ENCODE measurements at places on chromosomes 6 and 20.

- DNase-seq, result no peak
These were observed 89.5 kb upstream of the MAP7 start for GRCh38 chr6:136639702-136640101.

DNA sequence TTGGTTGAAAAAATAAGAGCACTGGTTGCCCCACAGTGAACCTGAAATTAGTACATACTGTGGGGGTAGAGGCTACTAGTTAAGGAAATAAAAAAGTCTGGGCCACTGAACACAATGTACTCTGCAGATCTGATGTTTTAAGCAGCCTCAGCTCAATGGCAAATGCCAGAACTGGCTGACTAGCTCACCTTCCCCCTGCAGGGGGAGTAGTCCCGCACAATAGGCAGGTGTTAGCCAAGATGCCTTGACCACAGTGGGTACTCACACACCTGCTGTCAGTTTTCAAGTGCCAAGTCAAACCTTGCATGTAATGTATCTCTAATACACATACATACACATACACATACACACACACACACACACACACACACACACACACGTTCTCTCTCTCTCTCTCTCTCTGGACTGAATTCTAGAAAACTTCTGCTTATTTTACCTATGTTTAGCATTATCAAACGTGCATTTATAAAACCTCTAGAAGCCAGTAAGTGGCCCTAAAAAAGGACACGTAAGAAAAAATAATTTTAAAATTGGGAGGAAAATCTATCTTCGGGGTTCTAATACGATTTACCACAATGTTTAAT, 36.1 kb downstream of the GMDS start:
- DNase-seq, result no peak

DNA sequence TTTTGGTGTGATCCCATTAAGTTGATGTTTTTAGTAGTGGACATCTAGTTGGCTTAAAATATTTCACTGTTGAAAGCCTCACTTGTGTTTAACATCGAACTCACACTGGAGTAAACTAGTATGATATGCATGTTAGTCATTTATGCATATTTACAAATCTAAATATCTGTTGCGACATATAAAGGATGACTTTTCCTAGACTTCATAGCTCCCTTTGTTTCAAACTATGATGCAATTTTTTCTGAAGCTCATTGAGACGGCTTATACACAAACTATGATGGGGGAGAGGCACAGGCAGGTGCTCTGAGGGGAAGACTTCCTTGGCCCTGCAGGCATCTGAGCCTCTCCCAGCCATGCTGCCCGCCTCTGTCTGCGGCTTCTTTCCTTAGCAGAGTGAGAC, 11.8 kb upstream of the FOXC1 start:
- DNase-seq, result no peak

- no peak for DNase-seq
These were observed 60.9 kb upstream of the TULP1 start for GRCh38 chr6:35573495-35574110.

GRCh38 chr6:79656134-79656533, 25.0 kb downstream of the SH3BGRL2 start:
- no peak for DNase-seq

DNA sequence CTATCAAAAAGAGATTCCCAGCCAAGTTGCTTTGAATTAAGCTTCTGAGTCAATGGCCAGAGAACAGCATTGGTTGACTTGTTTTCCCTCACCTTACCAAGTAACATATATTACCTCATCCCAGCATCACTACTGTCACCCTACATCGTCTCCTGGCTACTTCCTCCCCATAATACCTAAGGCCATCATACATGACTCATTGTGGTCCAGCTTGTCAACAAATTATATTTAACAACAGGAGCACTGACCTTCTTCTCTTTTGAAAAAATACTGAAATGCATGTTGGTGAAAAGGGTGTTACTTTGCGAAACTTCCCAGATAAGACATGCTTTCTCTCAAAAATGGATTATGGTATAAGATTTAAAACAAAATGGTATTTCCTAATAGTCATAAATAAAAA, 106.9 kb downstream of the TBX18 start:
- no peak for DNase-seq

- DNase-seq, result peak; percentile 15
These were observed at the start of gene TBC1D32 for GRCh38 chr6:121334299-121335086. Gene TBC1D32 (minus strand): TSS chr6:121334480. CDS start chr6:121334430, 50 bp downstream.

GRCh38 chr6:170160628-170161611, 130.0 kb downstream of the DLL1 start:
- DNase-seq, result no peak

Data from NCI-H1694 treated with DMSO at 0.1 percent for 48 hours (cell line).